Colonic mucosa (tissue), 4 donors: ENCODE measurements at places on chromosomes 13 and 19. TPM values are rescaled to one million over a fixed set of nuclear protein-coding genes. Genes with fewer than 3 reads are reported as not detected.

LIG1 gene
- 75.6 TPM for total RNA-seq

MBD3 gene
- total RNA-seq, result 109 TPM

TMEM255B gene
- total RNA-seq, result 4.2 TPM

DKKL1 gene
- total RNA-seq, result not detected

F10 gene
- total RNA-seq, result 1.5 TPM

ANGPTL8 gene
- total RNA-seq, result not detected

ZNF878 gene
- 1.1 TPM for total RNA-seq

GRCh38 chr19:3698386-3698950 is 1.8 kb downstream of the PIP5K1C start:
- H3K4me1 ChIP-seq, result no peaks in the 10 kb centered on the region
- peak overlapping the region; percentile 9 for H3K27ac ChIP-seq
- no peak for DNase-seq
- H3K36me3 ChIP-seq, result no peaks in the 10 kb centered on the region
- H3K4me3 ChIP-seq, result no peak overlapping the region
- H3K27me3 ChIP-seq, result no peaks in the 10 kb centered on the region

- no peaks in the 10 kb centered on the region for H3K36me3 ChIP-seq
- no peak overlapping the region for H3K4me3 ChIP-seq
- H3K4me1 ChIP-seq, result no peaks in the 10 kb centered on the region
- no peak for DNase-seq
- H3K27me3 ChIP-seq, result no peaks in the 10 kb centered on the region
Observed at GRCh38 chr13:44336934-44337333, 36.7 kb upstream of the SERP2 start.

DNA sequence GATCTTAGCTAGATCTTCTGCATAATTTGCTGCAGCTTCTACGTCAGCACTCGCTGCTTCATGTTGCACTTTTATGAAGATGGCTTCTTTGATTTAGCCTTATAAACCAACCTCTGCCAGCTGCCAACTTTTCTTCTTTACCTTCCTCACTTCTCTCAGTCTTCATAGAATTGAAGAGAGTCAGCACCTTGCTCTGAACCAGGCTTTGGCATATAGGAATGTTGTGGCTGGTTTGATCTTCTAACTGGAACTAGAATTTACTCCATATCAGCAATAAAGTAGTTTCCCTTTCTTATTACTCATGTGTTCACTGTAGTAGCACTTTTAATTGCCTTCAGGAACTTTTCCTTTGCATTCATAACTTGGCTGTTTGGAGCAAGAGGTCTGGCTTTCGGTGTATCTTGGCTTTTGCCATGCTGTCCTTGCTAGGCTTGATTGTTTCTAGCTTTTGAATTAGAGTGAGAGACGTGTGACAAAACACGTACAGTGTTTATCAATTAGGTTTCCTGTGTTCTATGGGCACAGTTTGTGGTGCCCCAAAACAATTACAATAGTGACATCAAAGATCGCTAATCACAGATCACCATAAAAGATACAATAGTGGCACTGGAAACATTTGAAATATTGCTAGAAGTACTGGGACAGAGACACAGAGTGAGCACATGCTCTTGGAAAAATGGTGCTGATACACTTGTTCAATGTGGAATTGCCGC is 50.7 kb downstream of the NDFIP2 start:
- H3K4me1 ChIP-seq, result no peaks in the 10 kb centered on the region
- H3K4me3 ChIP-seq, result no peak overlapping the region
- no peaks in the 10 kb centered on the region for H3K27me3 ChIP-seq
- no peak overlapping the region for H3K27ac ChIP-seq

- DNase-seq, result no peak
- no peak overlapping the region for H3K27ac ChIP-seq
- no peak overlapping the region for H3K4me3 ChIP-seq
- H3K4me1 ChIP-seq, result no peaks in the 10 kb centered on the region
Observed at GRCh38 chr13:28297341-28297740, 159.0 kb downstream of the PAN3 start.

- no peaks in the 10 kb centered on the region for H3K4me1 ChIP-seq
- no peak overlapping the region for H3K4me3 ChIP-seq
- no peaks in the 10 kb centered on the region for H3K27me3 ChIP-seq
Observed at GRCh38 chr13:26881154-26881553, 120.6 kb upstream of the GPR12 start.

GRCh38 chr13:105365831-105366230 is 1169.6 kb downstream of the EFNB2 start:
- no peak overlapping the region for H3K27ac ChIP-seq
- H3K4me3 ChIP-seq, result no peak overlapping the region
- no peaks in the 10 kb centered on the region for H3K36me3 ChIP-seq
- DNase-seq, result no peak
- no peaks in the 10 kb centered on the region for H3K4me1 ChIP-seq

GRCh38 chr13:109671919-109672318 is 114.5 kb downstream of the IRS2 start:
- no peak for DNase-seq
- no peaks in the 10 kb centered on the region for H3K4me1 ChIP-seq
- H3K27ac ChIP-seq, result no peak overlapping the region
- no peaks in the 10 kb centered on the region for H3K36me3 ChIP-seq

DNA sequence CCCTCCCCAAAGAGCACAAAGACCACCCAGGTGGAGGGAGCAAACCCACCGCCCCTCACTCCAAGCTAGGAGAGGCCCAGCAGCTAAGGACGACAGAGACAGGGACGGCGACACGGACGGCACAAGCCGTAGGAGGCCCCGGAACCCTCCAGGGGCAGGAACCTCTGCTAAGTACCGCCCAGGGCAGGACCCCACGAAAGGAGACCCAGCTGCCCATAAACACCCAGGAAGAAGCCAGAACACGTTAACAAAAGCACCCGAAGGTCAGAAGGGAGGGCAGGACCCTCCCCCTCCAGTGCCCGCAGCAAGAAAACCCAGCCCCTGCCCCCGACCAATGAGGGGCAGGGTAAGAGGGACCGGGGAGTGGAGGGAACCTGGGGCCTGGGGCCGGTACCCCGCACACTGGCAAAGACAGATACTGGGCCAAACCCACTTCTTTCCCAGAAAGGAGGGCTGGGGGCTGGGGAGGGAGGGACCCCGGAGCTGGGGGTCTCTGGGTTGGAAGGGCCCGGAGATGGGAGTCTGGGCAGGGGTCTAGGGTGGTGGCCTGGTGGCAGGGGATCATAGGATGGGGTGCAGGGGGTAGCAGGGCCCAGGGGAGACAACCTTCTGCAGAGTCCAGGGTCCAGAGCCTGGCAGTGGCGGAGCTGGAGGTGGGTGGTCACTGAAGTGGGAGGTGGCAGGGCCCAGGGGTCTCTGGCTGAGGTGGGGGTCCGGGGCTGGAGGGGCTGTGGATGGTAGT is 2.4 kb downstream of the BTBD2 start:
- H3K4me1 ChIP-seq, result no peaks in the 10 kb centered on the region
- no peak overlapping the region for H3K4me3 ChIP-seq

GRCh38 chr13:46866150-46866549 is 30.7 kb downstream of the HTR2A start:
- no peaks in the 10 kb centered on the region for H3K4me1 ChIP-seq
- DNase-seq, result peak; percentile 33
- H3K36me3 ChIP-seq, result no peaks in the 10 kb centered on the region
- H3K4me3 ChIP-seq, result no peak overlapping the region
- no peak overlapping the region for H3K27ac ChIP-seq
- H3K27me3 ChIP-seq, result no peaks in the 10 kb centered on the region

- peak overlapping the region; percentile 9 for H3K4me3 ChIP-seq
- H3K27ac ChIP-seq, result no peak overlapping the region
Observed at GRCh38 chr13:107867701-107868661, 347.4 kb downstream of the LIG4 start.

DNA sequence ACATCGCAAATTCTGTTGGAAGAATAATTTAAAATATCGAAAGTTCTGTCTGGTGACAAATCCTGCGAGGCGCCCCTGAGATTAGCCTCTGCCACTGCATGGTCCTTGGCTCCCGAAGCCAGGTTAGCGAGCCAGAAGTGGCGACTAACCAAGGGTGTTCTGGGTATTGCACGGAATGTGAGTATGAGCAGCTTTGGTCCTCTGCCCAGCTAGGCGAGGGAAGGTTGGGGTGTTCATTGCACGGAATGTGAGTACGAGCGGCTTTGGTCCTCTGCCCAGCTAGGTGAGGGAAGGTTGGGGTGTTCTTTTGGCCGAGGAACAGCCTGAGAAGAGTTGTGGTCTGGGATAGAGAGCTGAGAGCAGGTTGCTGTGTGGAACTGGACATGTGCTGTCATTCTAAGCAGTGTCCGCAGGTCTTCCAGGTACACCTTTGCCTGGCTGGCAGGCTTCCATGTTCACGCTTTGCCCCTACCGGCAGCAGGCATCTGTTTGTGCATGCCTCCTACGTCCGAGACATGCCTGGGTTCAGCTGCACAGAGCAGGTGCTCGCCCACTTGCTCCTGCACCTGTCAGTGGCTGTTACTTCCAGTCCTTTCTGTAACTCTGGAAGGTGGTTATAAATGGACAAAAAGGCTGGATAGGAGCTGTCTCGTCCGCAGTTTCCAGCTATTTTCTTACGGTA is 18.3 kb upstream of the TEX29 start:
- no peaks in the 10 kb centered on the region for H3K4me1 ChIP-seq
- H3K36me3 ChIP-seq, result peaks cover 9% of the 10 kb centered on the region
- DNase-seq, result no peak
- no peaks in the 10 kb centered on the region for H3K27me3 ChIP-seq
- no peak overlapping the region for H3K27ac ChIP-seq

- DNase-seq, result peak; percentile 55
- H3K4me3 ChIP-seq, result no peak overlapping the region
- no peaks in the 10 kb centered on the region for H3K4me1 ChIP-seq
- H3K27ac ChIP-seq, result no peak overlapping the region
- no peaks in the 10 kb centered on the region for H3K36me3 ChIP-seq
Observed at GRCh38 chr13:102580552-102581169, 16.1 kb upstream of the TPP2 start.
